GM23338 (cell line): ENCODE measurements at places on chromosomes 5 and 9. TPM values are rescaled to one million over a fixed set of nuclear protein-coding genes. Genes with fewer than 3 reads are reported as not detected.

GRCh38 chr9:113888336-113888735, 12.2 kb downstream of the ZNF618 start:
- H3K36me3 ChIP-seq: no peaks in the 10 kb centered on the region
- DNase-seq: no peak
- no peak overlapping the region for H3K4me3 ChIP-seq
- peaks cover 30% of the 10 kb centered on the region for H3K4me1 ChIP-seq
- no peak overlapping the region for H3K27ac ChIP-seq

DNA sequence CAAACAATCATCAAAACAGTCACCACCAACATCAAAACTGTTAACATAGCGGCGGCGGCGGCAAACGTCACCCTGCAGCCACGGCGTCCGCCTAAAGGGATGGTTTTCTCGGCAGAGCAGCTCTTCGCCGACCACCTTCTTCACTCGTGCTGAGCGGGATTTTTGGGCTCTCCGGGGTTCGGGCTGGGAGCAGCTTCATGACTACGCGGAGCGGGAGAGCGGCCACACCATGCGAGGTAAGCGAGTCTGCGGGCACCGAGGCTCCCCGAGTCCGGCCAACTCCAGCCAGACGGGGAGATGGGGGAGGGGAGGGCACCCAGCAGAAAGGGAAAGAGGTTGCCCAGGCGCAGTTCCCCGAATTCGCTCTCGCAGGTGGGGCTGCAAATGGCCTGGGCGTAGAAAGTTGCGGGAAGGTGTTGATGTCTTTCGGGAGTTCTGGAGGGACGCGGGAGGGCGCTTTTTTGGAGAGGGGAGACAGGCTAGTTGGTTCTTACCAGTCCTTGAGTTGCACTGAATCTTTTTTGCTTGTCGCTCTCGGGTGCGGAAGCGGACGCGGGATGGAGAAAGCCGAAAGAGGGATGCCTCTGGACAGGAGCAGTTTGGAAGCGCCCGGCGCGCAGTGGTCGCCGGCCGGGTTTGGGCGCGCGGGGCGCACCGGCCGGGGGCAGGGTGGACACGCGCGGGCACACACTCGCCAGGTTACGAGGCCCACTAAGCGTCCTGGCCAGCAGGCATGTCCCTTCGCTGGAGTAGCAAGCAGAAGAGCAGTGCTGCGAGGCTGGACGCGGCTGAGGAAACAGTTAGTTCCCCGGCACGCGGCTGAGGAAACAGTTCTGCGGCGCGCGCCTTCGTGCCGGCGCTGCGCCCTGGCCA, 849 bp downstream of the RORB start:
- peaks cover 57% of the 10 kb centered on the region for H3K27me3 ChIP-seq
- DNase-seq: peak; percentile 72
- no peak overlapping the region for H3K27ac ChIP-seq
- H3K4me1 ChIP-seq: peaks cover 45% of the 10 kb centered on the region

DNA sequence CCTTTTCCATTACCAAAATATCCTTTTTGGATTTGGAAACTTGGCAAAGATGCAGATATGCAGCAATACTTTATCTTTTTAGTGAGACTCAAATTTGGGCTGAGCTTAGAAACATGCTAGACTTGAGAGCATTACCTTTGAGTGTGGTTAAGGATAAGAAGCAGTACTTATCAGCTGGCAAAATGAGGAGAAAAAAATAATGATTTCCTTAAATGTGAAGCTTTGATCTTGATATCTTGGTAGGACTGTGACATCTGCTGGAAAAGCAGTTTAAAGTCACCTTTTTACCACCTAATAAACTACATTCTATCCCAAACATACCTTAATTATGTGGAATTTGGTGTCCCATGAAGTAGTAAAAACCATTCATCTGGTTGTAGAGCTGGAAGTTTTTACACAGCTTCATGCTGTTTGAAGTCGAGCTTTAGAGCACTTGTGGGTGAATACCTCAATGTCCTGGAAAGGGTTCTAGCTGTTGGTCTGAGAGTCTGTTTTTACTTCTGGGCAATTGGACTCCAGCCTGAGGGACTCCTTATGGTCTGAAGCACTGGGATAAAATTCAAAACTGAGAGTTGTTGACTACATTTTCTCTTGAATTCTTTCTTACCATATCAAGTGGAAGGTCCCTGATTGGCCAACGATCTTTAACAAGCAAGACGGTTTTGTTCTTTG, 53.4 kb downstream of the LRRC70 start:
- no peaks in the 10 kb centered on the region for H3K27me3 ChIP-seq
- peaks cover 8% of the 10 kb centered on the region for H3K4me1 ChIP-seq
- peak overlapping the region; percentile 73; the same call in 1 of the 2 replicates for H3K27ac ChIP-seq
- H3K36me3 ChIP-seq: no peaks in the 10 kb centered on the region
- no peak overlapping the region for H3K4me3 ChIP-seq

- H3K4me1 ChIP-seq: peaks cover 20% of the 10 kb centered on the region
- H3K4me3 ChIP-seq: no peak overlapping the region
- no peaks in the 10 kb centered on the region for H3K36me3 ChIP-seq
These were observed 463.6 kb downstream of the TAF11L14 start for GRCh38 chr5:18097817-18098216.

- H3K4me3 ChIP-seq: no peak overlapping the region
- no peak overlapping the region for H3K27ac ChIP-seq
- no peaks in the 10 kb centered on the region for H3K27me3 ChIP-seq
- H3K4me1 ChIP-seq: no peaks in the 10 kb centered on the region; the same call in 1 of the 2 replicates
These were observed 17.8 kb downstream of the SPIN1 start for GRCh38 chr9:88406051-88406450.

- H3K4me3 ChIP-seq: no peak overlapping the region
- DNase-seq: peak; percentile 91
- no peaks in the 10 kb centered on the region for H3K4me1 ChIP-seq
These were observed 9.7 kb upstream of the SLC25A51 start for GRCh38 chr9:37913480-37914153.

Gene GGTA1
- not detected in 2 replicates for total RNA-seq

Gene TMEM215
- total RNA-seq: 1.2 and 1.3 TPM in 2 replicates

Gene COL27A1
- total RNA-seq: 12.9 and 18.0 TPM in 2 replicates

Gene CFAP157
- 0.17 TPM in 1 of 2 replicates, not detected in the other for total RNA-seq
